ENCODE measurements at places on chromosomes 7 and 10.

DNA sequence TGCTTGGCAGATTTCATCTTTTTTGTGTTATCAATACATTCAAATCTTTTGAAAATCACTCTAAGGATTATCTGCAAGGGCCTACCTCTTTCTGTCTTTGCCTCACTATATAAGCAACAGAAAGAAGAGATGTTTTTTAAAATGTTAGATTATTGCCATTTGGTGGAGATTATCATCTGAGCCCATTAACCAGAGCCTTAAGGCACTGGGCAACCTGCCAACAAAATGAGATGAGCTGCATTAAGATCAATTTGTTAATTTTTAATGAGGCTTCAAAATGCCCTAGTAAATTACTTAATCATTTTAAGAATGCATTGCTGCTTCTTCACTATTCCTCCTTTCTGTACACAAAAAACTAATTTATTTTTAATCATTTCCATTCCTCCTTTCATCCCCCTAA lies 314.1 kb downstream of the SNX13 start:
- DNase-seq, result no peak

- no peak for DNase-seq
Observed at GRCh38 chr7:135843214-135843613, 94.6 kb upstream of the FAM180A start.

DNA sequence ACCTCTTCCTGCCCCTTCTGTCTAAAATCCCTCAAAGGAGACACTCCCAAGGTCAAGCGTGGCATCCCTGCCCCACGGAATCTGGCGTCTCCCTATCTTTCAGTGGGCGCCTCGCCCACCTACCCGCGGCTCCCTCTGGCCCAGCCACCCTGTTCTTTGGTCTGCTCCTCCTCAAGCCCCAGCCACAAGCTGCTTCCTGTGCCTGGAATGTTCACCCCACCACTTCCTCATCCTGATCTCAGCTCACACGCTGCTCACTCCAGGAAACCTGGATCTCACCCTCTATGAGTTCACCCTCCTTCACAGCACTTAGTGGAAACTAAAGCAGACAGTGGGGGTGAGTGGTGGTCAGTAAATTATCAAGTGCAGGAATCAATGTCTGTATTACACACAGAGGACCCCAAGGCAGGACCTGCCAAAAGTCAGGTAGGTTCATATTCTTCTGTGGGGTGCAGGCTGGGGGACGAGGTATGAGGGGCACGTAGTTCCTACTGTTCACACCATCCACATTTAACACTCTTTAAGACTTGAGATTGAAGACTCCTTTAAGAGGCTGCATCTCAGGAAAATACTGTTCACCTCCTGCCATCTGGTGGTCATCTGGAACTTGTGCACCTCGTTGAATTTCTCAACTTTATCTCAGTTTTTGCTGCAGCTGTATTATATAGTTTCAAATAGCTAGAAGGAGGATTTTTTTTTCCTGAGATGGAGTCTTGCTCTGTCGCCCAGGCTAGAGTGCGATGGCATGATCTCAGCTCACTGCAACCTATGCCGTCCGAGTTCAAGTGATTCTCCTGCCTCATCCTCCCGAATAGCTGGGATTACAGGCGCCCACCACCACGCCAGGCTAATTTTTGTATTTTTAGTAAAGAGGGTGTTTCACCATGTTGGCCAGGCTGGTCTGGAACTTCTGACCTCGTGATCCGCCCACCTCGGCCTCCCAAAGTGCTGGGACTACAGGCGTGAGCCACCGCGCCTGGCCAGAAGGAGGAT lies 166.6 kb downstream of the ARHGAP21 start:
- DNase-seq, result peak; percentile 54

DNA sequence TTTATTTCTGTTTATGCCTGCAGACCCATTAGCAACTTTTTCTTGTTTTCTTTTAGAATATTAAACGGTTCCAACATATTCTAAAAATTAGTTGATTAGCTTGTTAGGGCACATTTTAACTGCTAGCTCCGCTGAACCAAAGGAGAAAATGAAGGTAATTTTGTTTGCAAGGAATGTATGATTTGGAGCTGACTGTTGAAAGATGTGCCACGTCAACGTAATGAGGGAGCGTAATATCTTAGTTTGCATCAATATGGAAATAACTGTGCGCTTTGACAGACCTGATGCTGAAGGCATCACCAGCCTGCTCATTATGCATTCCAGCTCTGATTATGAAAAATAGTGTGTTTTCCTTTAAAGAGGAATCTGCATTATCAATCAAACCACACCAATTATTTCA lies 102.0 kb upstream of the CTBP2 start:
- no peak for DNase-seq

GRCh38 chr10:8054244-8054493 lies 319 bp upstream of the GATA3 start:
- no peak for DNase-seq

- DNase-seq, result no peak
Observed at GRCh38 chr7:106001196-106001595, 38.1 kb downstream of the CDHR3 start.

DNA sequence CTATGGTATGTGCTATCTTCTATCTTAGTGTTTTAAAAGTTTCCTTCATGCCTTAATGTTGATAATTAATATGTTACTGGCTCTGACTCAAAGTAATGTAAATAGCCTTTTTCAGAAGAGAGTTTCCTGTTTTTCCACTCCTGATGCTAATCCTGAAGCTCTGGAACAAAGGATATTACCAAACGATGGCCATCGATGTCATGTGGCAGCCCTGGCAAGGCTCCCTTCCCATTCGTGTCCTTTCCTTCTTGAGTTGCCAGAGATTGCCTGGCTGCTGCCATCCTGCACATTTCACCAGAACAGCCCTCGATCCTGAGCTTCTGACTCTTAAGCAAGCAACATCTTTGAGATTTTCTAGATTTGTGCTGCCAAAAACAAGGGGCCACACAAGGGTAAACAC lies 46.0 kb downstream of the RNF133 start:
- no peak for DNase-seq

DNA sequence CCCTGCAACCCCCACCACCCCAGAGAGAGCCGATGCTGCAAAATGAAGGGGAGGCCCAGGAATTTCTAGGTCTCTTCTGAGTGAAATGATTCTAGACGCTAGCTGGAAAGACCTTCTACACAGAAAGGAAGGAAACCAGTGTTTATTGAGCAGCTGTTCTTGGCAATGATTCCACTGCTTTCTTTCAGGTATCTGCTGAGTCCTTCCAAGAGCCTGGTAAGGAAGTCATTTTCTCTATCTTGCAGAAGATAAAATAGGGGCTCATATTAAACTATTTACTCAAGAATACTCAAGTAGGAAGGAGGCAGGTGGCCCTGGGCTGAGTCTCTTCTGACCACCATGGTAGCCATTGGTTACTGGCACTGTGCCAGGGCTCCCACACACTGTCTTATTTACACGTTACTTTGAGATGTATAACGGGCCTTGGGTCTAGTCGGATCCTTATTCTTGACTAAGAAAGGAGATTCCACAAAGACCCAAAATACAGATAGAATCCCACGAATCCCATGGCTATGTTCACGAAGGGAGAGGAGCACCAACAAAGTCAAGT lies 112.1 kb downstream of the GALNT11 start:
- no peak for DNase-seq

DNA sequence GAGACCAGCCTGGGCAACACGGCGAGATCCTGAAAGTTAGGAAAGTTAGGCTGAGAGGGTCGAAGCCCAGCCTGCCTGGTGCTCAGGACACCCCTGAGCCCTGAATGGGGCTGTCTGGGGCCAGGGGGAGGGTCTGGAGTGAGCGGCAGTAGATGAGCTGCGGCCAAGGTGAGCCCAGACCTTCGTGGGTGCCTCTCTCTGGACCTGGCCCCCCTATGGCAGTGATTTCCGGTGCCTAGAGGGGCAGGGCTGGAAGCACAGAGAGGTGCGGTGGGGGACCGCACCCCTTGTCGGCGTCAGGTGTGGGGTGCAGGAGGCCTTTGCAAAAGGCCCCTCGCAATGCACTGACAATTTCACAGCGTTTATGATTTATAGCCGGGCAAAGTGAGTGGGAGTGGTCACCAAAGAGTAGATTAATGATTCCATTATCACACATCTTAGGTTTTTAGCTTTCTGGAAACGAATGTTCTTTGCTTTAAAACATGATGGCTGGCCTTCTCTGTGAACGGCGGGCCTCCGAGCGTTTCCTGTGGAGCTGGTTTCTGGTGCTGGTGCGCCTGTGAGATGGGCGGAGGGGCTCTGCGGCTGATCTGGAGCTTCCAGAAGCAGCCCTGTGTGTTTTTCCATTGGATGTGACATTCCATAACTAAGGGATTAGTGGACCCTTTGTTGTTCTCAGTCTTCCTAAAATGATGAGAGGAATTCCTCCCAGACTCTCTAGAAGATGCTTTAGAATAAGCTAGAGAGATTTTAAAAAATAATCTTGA lies 171.0 kb upstream of the ZNF32 start:
- DNase-seq, result no peak

DNA sequence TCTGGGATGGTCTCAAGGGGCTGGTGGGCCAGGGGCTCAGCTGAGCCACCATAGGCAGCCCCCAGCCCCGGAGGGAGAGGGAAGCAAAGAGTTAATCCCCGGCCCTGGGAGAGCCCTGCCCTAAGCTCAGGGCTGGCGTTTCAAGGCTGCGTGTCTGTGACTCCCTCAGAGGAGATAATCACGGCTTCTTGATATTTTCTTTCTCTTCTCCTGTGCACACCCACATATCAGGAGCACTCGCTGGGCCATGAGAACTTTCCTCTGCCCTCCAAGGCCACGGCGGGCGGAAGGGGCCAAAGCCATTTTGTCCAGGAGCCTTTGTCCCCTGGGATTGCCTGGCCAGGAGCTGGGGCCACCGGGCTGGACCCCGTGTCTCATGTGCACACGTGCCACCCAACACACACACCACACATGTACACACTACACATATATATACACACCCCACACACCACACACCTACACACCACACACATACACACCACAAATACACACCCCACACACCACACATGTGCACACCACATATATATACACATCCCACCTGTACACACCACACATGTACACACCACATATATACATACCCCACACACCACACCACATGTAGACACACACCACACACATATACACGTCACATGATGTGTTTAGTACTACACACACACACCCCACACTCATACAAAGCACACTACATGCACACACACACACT lies 16.9 kb downstream of the VENTX start:
- DNase-seq, result no peak

GRCh38 chr7:132810561-132810960 lies 234.3 kb upstream of the PLXNA4 start:
- DNase-seq, result no peak

DNA sequence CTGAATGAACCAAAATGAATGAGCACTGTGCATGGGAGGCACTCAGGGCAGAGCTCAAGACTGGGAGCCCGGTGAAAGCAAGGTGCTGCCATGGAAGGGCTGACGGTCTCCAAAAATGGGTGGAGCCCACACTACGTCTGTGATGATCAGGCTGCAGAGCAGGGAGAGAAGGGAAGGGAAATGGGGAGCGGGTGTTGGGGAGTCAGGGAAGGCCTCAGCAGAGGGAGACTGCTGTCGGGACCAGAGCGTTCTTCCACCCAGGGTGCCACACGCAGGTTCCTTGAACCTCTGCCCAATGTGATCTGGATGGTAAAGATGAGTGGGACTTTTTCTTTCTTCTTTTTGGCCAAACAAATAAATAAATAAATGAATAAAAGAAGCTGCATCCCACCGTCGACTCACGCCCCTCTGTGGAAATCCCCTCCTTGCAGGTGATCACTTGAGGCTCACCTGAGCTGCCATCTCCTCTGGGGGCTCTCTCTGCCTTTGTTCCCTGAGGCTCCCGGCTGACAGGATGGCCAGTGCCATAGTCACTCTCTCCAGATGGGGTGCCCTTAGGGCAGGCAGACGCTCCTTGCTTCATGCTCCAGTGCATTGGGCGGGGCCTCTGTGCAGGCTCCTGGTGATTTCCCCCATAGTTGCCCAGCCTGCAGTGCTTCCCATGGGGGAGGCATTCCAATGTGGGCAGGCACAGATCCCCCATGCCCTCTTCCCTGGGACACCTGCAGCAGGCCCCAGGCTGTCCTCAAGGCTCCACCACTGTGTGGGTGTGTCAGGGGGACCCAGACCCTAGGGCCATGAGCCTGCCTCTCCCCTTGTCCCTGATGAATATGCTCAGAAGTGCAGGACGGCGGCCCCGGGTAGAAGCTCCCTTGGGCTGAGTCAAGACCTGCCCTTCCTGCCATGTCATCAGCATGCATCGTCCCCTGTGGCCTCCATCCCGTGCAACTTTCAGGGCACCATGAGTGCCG lies 131.8 kb downstream of the PTPN20 start:
- DNase-seq, result peak; percentile 13

- no peak for DNase-seq
Observed at GRCh38 chr10:22391600-22391999, 46.3 kb downstream of the SPAG6 start.

GRCh38 chr10:119025336-119025735 lies 4.2 kb upstream of the NANOS1 start:
- DNase-seq, result peak; percentile 51

GRCh38 chr10:66809402-66809801 lies 116.4 kb upstream of the LRRTM3 start:
- DNase-seq, result no peak

DNA sequence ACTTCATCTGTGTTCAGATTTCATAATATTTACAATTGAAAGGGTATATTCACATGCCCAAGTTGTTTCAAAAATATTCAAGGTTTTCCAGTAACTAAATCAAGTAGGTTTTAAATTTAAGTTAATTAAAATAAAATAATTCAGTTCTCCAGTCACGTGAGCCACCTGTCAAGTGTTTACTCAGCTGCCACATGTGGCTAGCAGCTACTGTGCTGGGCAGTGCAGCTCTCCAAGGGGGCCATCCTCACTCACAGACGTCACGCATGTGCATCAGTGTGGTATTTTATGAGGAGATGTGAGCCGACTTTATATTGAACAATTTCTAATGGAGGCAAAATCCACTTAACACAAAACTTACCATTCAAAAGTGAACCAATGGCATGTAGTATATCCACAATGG lies 69.7 kb upstream of the CAMK2B start:
- DNase-seq, result no peak

DNA sequence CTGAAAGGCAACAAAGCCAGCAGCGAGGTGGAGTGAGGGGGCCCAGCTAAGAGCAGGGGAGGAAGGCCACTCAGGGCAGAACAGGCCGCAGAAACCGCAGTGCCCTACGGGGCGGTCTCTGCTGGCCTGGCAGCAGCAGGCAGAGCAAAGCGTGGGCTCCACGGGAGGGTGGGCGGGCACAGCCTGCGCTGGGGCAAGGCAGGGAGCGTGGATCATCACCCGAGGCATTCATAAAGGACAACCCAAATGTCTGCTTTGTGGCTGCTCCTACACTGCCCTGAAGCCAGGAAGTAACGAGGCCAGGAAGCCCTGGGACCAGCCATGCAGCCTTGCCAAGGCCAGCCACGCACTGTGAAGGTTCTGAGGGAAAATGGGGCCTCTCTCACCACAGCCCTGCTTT lies 127.5 kb downstream of the MAD1L1 start:
- DNase-seq, result no peak

GRCh38 chr7:105837765-105838626 lies 38.4 kb downstream of the ATXN7L1 start:
- DNase-seq, result peak; percentile 48

All from right hindlimb (tissue), 1 donor.